ENCODE measurements at places on chromosomes 5 and 9. TPM values are rescaled to one million over a fixed set of nuclear protein-coding genes. Genes with fewer than 3 reads are reported as not detected.

NRG2 gene
- total RNA-seq, result 0.14 TPM

GABRA6 gene
- total RNA-seq, result 0.14 TPM

IRGM gene
- not detected for total RNA-seq

ERP44 gene
- total RNA-seq, result 26.8 TPM

CANX gene
- total RNA-seq, result 978 TPM

KIF20A gene
- total RNA-seq, result 131 TPM

ADAMTS2 gene
- 0.21 TPM for total RNA-seq

FBP2 gene
- 0.41 TPM for total RNA-seq

NDST1 gene
- total RNA-seq, result 18.8 TPM

TAF11L10 gene
- total RNA-seq, result not detected

MEIKIN gene
- not detected for total RNA-seq

CA9 gene
- 1.3 TPM for total RNA-seq

LPAR1 gene
- 11.5 TPM for total RNA-seq

PCDHB8 gene
- 12.7 TPM for total RNA-seq

PPP2R2B gene
- 0.62 TPM for total RNA-seq

DBH gene
- not detected for total RNA-seq

CHD1 gene
- 52.1 TPM for total RNA-seq

CDO1 gene
- 0.74 TPM for total RNA-seq

PHF24 gene
- total RNA-seq, result not detected

GTF3C4 gene
- total RNA-seq, result 12.4 TPM

PHYHD1 gene
- not detected for total RNA-seq

SURF4 gene
- total RNA-seq, result 220 TPM

DPYSL3 gene
- total RNA-seq, result 65.2 TPM

PTPN3 gene
- total RNA-seq, result 5.9 TPM

GRAMD2B gene
- not detected for total RNA-seq

PCDHB12 gene
- 5.6 TPM for total RNA-seq

HOMER1 gene
- 12.8 TPM for total RNA-seq

PCDHGA6 gene
- total RNA-seq, result 1.5 TPM

GABBR2 gene
- 0.91 TPM for total RNA-seq

LURAP1L gene
- total RNA-seq, result 10.6 TPM

TIMD4 gene
- total RNA-seq, result not detected

WWC1 gene
- 8.3 TPM for total RNA-seq

CNTNAP3 gene
- total RNA-seq, result 12.8 TPM

EIF4E1B gene
- not detected for total RNA-seq

PCDHGB7 gene
- 1.4 TPM for total RNA-seq

SPINK6 gene
- total RNA-seq, result not detected

THBS4 gene
- total RNA-seq, result 0.43 TPM

OGN gene
- not detected for total RNA-seq

RASEF gene
- total RNA-seq, result 0.08 TPM

AQP3 gene
- 15.9 TPM for total RNA-seq

DOCK2 gene
- 1.4 TPM for total RNA-seq

BNC2 gene
- 2.7 TPM for total RNA-seq

PTPRD gene
- total RNA-seq, result 10.0 TPM

FAM221B gene
- not detected for total RNA-seq

BTNL3 gene
- total RNA-seq, result not detected

HTR4 gene
- total RNA-seq, result not detected

IL7R gene
- 10.6 TPM for total RNA-seq

C1QTNF3 gene
- total RNA-seq, result 0.76 TPM

PCDHB13 gene
- total RNA-seq, result 2.0 TPM

CTXN3 gene
- not detected for total RNA-seq

SMIM3 gene
- total RNA-seq, result 47.6 TPM

TAF11L2 gene
- total RNA-seq, result not detected

PCDHGB3 gene
- total RNA-seq, result 0.87 TPM

SPIN1 gene
- 64.4 TPM for total RNA-seq

CCL28 gene
- total RNA-seq, result not detected

WHRN gene
- 0.37 TPM for total RNA-seq

DMRTA1 gene
- 1.4 TPM for total RNA-seq

ASTN2 gene
- total RNA-seq, result 6.8 TPM

SV2C gene
- 0.04 TPM for total RNA-seq

All from H4 (cell line).